ENCODE measurements at places on chromosomes 3 and 15. TPM values are rescaled to one million over a fixed set of nuclear protein-coding genes. Genes with fewer than 3 reads are reported as not detected.

DNA sequence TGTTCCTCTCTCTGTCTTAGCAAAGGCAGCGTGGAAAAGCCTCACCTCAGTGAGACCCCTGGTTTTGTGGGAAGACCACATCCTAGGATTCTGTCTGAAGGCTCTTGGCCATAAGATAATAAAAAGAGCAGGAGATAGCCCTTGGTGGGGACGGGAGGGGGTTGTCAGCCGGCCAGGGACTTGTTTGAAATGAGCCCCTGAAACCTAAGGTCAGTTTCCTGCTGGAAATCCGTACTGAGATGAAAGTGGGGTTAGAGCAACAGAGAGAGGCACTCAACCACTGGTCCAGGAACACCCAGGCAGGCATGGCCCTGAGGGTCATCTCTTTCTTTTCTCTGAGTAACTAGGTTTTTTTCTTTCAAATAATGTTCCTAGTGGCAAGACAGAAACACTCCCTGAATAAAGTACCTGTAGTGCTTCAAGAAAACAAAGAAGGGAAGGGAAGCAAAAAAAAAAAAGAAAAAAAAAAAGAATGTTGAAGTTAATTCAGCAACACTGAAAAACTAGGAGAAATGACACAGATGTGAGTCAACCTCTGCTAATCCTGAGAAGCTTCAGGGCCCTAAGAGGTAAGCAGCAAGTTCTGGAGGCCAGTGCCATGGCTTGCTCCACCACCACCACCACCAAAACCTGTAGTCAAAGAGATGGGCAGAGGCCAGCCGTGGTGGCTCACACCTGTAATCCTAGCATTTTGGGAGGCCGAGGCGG lies 3.2 kb downstream of the ITGB5 start:
- DNase-seq = no peak

- DNase-seq = no peak
These were observed 2.8 kb downstream of the EFHB start for GRCh38 chr3:19931180-19931692.

MYEF2 gene
- 13.2 TPM for total RNA-seq

DAZL gene
- total RNA-seq = not detected

CACNA2D2 gene
- 1.9 TPM for total RNA-seq

GRCh38 chr3:14283092-14283812 lies 104.6 kb downstream of the LSM3 start:
- no peak for DNase-seq

CD200R1 gene
- total RNA-seq = 1.6 TPM
